ENCODE measurements at places on chromosomes 5 and 9.

DNA sequence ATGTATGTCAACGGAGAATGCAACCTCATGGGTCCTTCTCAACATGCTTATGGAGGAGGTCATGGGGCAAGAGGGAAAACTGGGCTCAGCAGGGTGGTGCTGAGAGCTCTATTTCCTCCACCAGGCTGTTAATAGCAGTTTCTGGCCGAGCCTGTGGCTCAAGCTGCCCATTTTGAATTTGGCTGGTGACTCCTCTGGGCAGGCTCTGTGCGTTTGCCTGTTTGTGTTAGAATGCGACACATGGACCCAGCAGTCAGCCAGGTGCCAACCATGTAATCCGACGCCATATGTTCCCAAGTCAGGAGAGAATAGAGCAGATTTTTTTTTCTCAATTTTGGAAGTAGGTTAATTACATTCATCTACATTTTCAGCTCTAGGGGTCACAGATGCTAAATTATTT lies 387.7 kb upstream of the CLINT1 start:
- H3K4me3 ChIP-seq: no peak overlapping the region
- no peaks in the 10 kb centered on the region for H3K27me3 ChIP-seq

DNA sequence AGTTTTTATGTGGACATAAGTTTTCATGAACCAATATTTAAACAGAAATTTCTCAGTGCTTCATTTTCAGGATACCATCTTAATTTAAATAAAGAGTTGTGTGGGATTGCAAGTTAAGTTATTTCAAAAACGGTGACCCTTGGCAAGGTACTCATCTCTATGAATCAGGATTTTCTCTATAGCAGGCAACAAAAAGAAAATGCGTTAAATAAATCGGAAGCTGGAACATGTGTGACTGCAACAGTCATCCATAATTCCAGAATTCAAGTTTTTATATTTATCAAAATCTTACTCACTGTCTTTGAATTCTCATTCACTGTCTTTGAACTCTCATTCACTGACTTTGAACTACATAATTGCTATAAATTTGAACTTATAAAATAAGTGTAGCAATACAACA lies 5.8 kb upstream of the RECK start:
- H3K27ac ChIP-seq: no peak overlapping the region
- H3K4me1 ChIP-seq: no peaks in the 10 kb centered on the region
- DNase-seq: no peak
- no peaks in the 10 kb centered on the region for H3K36me3 ChIP-seq

- H3K4me1 ChIP-seq: no peaks in the 10 kb centered on the region
- DNase-seq: no peak
- H3K27ac ChIP-seq: no peak overlapping the region
These were observed 42.0 kb downstream of the SLC1A3 start for GRCh38 chr5:36648426-36648825.

GRCh38 chr5:117829646-117830045 lies 1158.7 kb downstream of the DTWD2 start:
- H3K27ac ChIP-seq: no peak overlapping the region
- H3K36me3 ChIP-seq: no peaks in the 10 kb centered on the region
- no peaks in the 10 kb centered on the region for H3K4me1 ChIP-seq
- H3K4me3 ChIP-seq: no peak overlapping the region
- DNase-seq: no peak

- H3K4me3 ChIP-seq: no peak overlapping the region
- no peak overlapping the region for H3K27ac ChIP-seq
- DNase-seq: no peak
- H3K36me3 ChIP-seq: no peaks in the 10 kb centered on the region
- no peaks in the 10 kb centered on the region for H3K27me3 ChIP-seq
These were observed 172.2 kb downstream of the CCDC192 start for GRCh38 chr5:127875235-127876021.

DNA sequence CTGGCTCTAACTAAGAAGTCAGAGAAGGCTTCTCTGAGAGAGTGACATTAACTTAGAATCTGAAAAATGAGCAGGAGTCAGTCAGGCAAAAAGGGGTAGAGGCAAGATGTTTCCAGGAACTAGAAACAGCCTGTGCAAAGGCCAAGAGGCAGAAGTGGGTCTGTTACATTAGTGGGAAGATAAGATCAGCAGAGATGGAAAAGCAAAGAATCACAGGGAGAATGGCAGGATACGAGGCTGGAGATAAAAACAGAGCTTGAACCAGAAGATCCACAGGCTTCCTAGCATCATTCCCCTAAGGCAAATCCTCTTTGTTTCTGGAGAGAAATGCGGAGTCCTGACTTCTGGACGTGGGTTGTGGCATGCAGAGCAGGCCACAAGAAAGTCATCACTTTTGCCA lies 27.4 kb downstream of the ASTN2 start:
- H3K36me3 ChIP-seq: no peaks in the 10 kb centered on the region
- H3K4me1 ChIP-seq: no peaks in the 10 kb centered on the region
- no peak overlapping the region for H3K4me3 ChIP-seq
- no peaks in the 10 kb centered on the region for H3K27me3 ChIP-seq
- no peak for DNase-seq

GRCh38 chr5:144192661-144193060 lies 22.0 kb downstream of the KCTD16 start:
- H3K4me1 ChIP-seq: peaks cover 39% of the 10 kb centered on the region
- H3K36me3 ChIP-seq: no peaks in the 10 kb centered on the region
- peak overlapping the region; percentile 76 for H3K27ac ChIP-seq
- DNase-seq: no peak
- no peak overlapping the region for H3K4me3 ChIP-seq

GRCh38 chr5:124477062-124477461 lies 269.4 kb downstream of the ZNF608 start:
- no peaks in the 10 kb centered on the region for H3K27me3 ChIP-seq
- H3K4me3 ChIP-seq: no peak overlapping the region
- H3K4me1 ChIP-seq: no peaks in the 10 kb centered on the region
- H3K36me3 ChIP-seq: no peaks in the 10 kb centered on the region
- DNase-seq: no peak
- H3K27ac ChIP-seq: no peak overlapping the region

Data from T-cell (primary cell).